NCI-H510A treated with DMSO at 0.1 percent for 48 hours (cell line): ENCODE measurements at places on chromosomes 3 and 15.
A peak's percentile ranks its signal among the peaks of the same experiment; 100 is the strongest.

DNA sequence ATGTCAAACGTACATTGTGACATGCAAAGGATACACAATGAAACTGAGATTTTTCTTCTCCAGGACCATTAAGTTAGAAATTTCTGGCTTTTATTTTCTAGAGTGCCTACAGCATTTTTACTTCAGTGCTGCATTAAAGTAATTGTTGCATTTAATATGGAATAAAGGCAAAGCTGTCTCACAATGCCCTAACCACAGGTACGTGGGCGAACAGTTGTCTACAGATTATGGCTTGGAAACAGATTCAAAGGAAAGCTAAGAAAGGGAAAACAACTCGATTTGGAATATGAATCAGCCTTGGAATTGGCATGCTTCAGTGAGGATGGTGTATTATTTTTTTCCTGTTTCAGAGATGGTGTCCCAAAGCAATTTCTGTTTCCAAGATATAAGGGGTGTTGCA lies 79.1 kb upstream of the TUSC7 start:
- no peak for DNase-seq

DNA sequence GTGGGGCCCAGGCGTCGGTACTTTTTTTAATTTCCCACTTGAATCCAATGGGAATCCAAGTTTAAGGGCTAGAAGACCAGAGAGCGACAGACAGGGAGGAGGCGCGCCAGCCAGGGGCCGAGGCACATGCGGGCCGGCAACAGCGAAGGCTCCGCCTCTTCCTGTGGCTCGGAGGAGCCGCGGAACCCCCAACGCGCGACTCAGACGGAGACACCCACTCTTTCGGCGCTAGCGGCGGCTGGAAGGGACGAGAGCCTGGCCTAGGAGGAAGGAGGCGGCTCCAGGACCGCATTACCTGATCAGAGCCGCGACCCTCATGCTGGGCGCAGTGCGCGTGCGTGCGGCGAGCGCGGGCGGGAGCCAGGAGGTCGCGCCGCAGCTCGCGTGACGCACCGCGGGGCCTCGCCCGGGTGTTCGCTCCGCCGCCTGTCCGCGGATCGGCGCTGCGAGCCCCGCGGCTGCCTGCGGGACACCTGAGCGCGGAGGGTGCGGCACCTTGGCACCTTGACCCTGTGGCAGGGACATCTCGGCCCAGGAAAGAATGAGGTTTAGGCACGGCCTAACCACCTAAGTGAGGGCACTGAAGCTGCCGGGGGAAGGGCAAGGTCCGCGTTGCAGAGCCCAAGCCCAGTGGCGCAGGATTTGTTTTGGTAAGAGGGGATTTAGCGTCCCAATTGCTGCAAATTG lies at the start of gene DPH6:
Gene DPH6, minus strand, starts transcription at position 342 of the 687 bp plus-strand sequence. Its CDS starts 24 bp downstream, at position 318.
- peak; percentile 46 for DNase-seq

DNA sequence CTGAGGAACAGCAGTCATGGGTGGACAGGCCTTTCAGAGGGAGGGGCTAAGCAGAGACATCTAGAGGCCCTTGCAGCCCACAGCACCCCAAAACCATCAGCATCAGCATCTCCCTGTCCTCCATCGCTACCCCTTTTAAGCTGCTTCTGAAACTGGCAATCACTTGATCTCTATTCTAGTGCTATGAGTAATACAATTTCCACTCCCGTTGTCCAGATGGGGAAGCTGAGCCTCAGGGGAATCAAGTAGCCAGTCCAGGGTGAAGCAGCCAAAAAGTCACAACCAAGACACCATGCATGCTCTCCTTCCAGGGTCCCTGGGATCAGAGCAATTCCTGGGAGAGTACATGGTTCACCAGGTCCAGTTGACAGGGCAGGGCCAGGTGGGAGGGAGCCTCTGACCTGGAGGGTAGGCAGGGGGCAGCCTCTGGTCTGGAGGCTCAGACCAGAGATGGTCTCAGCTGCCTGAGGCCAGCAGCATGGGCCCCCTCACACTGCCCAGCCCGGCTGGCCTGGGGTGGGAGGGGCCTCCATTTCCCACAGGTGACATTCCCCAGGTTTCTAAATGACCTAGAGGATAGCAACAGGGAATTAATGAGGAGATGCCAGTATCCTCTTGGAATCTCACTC lies 30.0 kb downstream of the KLHL25 start:
- DNase-seq = no peak

DNA sequence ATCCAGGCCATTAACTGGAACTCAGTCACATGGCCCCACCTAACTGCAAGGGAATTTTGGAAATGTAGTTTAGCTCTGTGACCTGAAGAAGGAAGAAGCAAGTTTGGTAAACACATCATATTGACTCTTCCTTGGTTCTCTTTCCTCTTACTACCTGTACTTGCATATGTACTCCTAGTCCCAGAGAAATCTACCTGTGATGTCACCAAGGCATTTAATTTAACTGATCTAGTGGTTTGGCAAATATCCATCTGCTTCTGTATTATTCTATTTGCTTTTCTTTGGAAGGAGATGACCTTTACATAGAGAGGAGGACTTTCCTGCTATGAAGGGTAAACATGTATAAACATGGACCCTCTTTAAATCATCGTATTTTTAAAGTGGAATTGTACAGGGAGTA lies 150.8 kb downstream of the TMEM108 start:
- DNase-seq = peak; percentile 8

GRCh38 chr3:134677196-134677986 lies 26.6 kb upstream of the KY start:
- DNase-seq = no peak

- DNase-seq = no peak
Observed at GRCh38 chr3:61464518-61465140, 96.7 kb upstream of the PTPRG start.

DNA sequence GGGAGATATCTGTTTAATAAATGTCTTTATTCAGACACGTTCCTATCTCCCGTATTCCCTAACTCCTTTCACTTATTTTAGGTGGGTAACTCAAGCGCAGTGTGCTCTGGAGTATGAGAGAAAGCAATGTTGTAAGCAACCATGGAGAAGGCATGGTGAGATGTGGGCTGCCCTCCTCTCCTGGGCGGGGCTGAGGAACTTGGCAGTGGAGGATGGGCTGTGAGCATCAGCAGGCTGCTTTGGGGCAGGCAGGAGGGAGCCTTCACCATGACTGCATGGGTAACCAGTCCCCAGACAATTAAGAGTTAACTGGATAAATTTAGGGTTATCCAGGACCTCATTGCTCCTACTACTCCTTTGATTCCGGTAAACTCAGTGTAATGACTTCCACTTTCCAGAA lies 126.1 kb downstream of the RORA start:
- DNase-seq = no peak

- peak; percentile 39 for DNase-seq
Observed at GRCh38 chr3:195802795-195803194, 8.9 kb downstream of the MUC4 start.

DNA sequence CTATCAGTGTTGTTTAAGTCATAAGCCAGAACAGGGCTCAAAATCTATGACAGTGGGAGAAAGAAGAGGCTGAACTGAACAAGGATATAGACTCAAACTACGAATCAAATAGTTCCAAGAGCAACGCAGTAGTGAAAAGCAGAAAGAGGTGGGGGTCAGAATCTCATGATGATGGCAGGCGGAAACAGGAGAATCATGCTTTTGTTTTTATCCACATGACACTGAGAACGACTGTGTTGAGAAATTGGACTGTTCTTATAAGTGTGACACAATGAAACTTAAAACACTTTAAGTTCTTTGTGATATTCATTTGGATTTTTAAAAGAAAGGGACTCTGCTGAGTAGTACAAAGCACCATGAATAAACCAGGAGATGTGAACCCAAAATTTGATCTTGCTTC lies 309.4 kb downstream of the ULK4 start:
- no peak for DNase-seq
